Left lung (tissue), 14 donors: ENCODE measurements at places on chromosomes 2 and 18. TPM values are rescaled to one million over a fixed set of nuclear protein-coding genes. Genes with fewer than 3 reads are reported as not detected.

DNA sequence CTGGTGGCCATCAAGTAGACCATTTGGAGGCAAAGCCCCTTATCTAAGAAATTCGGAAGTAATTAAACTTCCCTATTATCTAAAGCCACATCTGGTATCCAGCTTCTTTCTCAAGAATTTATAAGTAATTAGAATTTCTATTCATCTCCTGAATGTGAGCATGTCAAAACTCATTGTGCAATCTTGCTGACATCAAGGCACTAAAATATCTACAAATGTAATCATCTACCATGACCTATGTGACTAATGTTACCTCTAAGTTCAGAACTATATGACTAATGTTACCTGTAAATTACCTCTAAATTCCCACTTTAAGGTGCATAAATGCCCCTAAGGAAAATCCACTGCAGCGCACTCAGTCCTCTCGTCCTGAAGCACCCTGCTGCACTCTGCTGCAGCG is 773.0 kb downstream of the CPS1 start:
- no peaks in the 10 kb centered on the region for H3K36me3 ChIP-seq

DNA sequence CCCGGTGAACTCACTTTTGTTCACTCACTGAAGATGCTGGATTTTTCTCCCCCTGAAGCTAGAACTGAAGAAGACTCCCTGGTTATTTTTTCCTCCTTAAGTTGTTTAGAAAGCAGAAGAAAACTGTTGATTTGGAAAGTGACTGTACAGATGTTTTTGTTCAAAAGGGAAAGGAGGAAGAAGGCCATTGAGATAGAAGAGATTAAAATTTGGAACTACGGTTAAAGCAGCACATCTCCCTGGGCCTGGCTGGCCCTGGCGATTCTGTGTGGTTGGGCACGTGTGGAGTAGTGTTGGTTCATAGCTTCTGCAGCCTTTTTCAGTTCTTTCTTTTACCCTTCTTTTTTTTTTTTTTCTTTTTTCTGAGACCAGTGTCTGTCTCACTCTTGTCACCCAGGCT is 109.2 kb downstream of the MAP4K4 start:
- H3K36me3 ChIP-seq: no peaks in the 10 kb centered on the region
- no peak for DNase-seq
- peaks cover 36% of the 10 kb centered on the region for H3K4me1 ChIP-seq

DNA sequence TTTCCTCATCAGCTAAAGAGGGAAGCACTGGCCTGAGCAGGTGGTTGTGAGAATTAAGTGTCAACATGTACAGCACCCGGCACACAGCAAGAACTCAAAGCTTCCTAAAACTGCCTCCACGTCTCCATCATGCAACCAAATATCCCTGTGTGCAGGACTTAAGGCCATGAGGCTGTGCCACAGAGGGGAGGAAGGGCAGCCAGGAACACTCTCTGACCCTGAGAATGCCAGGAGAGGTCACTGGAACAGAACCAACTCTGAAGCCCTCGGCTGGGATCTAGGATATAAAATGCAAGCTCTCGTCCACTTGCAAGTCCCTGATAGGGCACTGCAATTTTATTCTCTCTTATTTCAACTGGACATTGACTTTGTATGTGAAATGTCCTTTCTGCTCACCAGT is 12.2 kb upstream of the NPAS2 start:
- H3K27ac ChIP-seq: no peak overlapping the region
- DNase-seq: no peak

GRCh38 chr18:34965108-34965507 is 76.1 kb upstream of the MAPRE2 start:
- no peak overlapping the region for H3K27ac ChIP-seq
- H3K36me3 ChIP-seq: no peaks in the 10 kb centered on the region
- no peak overlapping the region for H3K4me3 ChIP-seq
- DNase-seq: no peak

- H3K4me3 ChIP-seq: no peak overlapping the region
- DNase-seq: no peak
- no peaks in the 10 kb centered on the region for H3K36me3 ChIP-seq
- H3K27me3 ChIP-seq: no peaks in the 10 kb centered on the region
Observed at GRCh38 chr2:20474757-20475566, 28.1 kb downstream of the RHOB start.

Gene RNF125
- 6.1 TPM for total RNA-seq

Gene SCN2A
- total RNA-seq: 0.58 TPM

Gene POTEI
- not detected for total RNA-seq
